ENCODE measurements at places on chromosomes 7 and 10. TPM values are rescaled to one million over a fixed set of nuclear protein-coding genes. Genes with fewer than 3 reads are reported as not detected.

The SORCS1 gene
- 2.3 TPM for total RNA-seq

The DDIT4 gene
- total RNA-seq, result 88.8 TPM

The PTPN20 gene
- total RNA-seq, result 14.2 TPM

The GRM8 gene
- total RNA-seq, result not detected

The EIF5AL1 gene
- total RNA-seq, result 0.24 TPM

DNA sequence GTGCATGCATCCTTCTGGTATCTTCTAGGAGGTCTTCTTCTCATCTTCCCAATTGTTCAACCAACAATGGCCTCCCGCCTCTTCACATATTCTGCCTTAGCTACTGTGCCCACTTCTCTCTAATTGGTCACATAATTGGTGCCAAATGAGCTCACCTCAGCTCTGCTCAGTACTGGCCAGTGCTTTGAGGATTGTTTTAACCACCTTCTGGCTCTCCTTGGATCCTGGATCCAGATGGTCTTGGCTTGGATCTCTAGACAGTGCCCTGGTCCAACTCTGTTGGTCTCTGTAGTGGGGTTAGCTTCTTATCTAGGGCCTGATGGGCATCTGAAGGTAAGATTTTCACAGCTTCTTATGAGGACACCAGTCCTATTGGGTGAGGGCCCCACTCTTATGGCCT, 820.8 kb downstream of the TYW1 start:
- DNase-seq, result no peak

GRCh38 chr10:46539596-46540411, 16.7 kb downstream of the GPRIN2 start:
- peak; percentile 11 for DNase-seq

DNA sequence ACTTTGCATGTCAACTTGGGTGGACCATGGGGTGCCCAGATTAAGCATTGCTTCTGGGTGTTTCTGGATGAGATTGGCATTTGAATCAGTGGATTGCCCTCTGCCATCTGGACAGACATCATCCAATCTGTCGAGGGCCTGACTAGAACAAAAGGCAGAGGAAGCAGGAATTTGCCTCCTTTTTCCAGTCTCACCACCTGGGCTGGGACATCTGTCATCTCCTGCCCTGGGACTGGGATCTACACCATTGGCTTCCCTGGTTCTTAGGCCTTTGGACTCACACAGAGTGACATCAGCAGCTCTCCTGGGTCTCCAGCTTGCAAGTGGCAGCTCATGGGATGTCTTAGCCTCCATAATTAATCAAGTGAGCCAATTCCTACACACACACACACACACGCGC, 10.3 kb downstream of the SLC13A4 start:
- DNase-seq, result no peak

DNA sequence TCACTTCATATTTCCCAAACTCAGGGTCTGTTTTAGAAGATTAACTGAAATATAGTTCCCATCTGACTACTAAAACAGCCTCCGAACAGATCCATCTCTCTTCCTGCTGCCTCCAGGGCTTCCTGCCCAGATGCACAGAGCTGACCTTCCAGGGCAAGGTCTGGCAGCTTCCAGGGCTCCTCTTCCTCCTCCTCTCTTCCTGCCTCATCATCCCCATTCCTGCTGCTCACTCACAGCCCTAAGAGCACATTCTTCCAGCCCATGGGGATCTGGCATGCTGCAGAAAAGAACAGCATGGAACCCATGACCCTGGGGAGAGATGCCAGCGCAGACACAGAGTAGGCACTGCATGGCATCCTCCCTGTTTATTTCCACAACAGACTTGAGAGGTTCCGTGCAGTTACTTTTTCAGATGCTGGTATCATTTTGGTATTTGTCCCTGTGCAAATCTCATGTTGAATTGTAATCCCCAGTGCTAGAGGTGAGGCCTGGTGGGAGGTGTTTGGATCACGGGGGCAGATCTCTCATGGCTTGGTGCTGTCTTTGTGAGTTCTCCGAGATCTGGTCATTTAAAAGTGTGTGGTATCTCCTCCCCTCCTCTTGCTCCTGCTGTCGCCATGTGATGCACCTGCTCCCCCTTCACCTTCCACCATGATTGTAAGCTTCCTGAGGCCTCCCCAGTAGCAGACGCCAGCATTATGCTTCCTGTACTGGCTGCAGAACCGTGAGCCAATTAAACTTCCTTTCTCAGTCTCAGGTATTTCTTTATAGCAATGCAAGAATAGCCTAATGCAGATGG, 4.4 kb downstream of the PKD1L1 start:
- no peak for DNase-seq

GRCh38 chr10:131145756-131146155, 165.8 kb downstream of the TCERG1L start:
- no peak for DNase-seq

DNA sequence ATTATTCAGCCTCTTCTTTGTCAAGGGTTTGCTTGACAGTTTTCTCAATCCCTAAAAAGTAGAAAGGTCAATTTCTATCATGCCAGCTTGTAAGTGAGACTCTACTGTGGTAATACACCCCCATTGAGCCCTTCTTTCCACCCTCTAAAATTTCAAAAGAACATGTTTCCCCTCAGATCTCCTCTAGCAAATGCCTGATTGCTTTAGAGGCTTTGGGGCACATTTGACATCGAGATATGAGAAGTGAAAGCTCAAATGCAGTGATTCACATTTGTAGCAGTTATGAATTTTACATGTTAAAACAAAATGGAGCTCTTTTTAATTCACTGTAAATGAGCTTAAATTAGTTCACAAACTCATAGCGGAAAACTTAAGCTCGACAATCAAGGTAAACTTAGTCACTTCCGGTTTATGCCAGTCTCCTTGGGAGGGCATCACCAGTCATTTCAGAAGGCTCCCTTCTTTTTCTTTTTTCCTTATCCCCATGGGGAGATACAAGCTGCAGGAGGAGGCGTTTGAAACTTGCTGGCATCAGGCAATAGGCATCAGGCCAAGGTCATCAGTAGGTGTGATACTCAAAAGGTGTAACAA, 55.3 kb upstream of the ADO start:
- no peak for DNase-seq

DNA sequence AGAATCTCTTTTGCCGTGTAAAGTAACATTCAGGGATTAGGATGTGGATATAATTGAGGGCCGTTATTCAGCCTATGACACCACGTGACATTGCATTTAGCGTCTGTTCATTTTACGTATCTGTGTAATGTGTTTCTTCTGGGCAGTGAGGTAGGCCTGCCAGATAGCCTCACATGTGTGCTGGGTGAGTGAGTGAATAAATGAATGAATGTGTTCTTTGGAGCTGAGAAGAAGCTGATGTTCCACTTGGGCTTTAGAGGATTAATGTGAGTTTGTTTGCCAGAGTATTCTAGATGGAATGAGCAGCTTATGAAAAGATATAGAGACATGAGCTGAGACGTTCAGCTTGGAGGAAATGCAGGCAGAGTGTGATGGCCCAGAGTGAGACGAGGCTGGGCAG, 55.0 kb downstream of the MINDY4 start:
- no peak for DNase-seq

DNA sequence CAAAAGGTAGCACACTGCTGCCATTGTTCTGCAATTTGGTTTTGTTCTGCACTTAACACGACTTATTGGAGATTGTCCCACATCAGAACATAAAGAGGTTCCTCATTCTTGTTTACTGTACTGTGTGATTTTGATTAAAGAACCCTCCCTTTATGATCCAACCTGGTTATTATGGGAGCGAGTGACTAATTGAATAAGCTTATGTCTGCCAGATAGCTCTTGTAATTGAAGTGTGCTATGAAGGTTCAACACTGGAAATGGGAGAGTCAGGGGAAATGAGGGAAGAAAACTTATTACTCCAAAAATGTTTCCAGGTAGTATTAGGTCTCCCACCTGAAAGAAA, 33.9 kb downstream of the CASP7 start:
- no peak for DNase-seq

Measured in left cardiac atrium (tissue), 4 donors.